ENCODE measurements at places on chromosomes 2 and 18.
A peak's percentile ranks its signal among the peaks of the same experiment; 100 is the strongest.

- DNase-seq: no peak
These were observed 54.9 kb upstream of the SLC5A7 start for GRCh38 chr2:107931412-107931811.

- DNase-seq: no peak
These were observed 31.3 kb downstream of the DARS1 start for GRCh38 chr2:135954020-135954601.

- DNase-seq: no peak
These were observed 237.9 kb downstream of the BABAM2 start for GRCh38 chr2:28128281-28128950.

GRCh38 chr18:45626330-45627203 lies 11.3 kb downstream of the SLC14A2 start:
- no peak for DNase-seq

GRCh38 chr2:191020742-191021381 lies 6.9 kb upstream of the STAT1 start:
- no peak for DNase-seq

DNA sequence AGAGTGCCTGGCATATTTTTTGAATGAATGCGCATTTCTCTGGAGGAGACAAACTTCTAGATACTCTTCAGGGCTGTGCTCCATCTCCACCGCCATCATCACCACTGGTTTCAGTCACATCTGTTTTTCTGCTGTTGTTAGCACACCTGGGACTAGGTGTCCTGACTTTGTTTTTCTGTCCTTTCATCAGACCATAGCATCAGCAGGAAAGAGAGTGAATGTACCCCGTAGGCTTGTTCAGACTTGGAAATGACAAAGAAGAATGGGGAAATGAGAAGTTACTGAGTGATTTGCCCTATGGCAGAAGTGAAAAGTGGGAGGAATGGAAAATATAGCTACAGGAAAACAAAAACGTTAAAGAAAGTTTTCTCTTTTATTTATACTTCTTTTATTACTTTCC lies 965.2 kb upstream of the FANCL start:
- no peak for DNase-seq

DNA sequence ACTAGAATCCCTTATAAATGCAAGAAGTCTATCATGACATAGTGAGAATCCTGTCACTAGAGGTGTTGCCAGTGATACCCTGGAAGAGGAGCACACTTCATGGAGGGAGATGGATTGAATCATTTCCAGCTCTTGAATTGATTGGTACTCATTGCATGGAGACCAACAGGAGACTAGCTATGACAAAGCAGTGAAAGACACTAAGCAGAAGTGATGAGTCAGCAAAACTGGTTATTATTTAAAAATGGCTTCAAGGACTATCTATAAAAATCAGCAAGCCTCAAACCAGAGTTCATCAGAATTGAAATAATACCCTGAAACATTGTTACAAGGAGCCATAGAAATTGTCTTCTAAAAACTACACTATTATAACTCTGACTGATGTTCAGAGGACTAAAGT lies 200.3 kb downstream of the PDE11A start:
- no peak for DNase-seq

- DNase-seq: no peak
These were observed 159.7 kb downstream of the MYCN start for GRCh38 chr2:16100006-16100405.

GRCh38 chr18:3121259-3121658 lies 98.5 kb downstream of the MYOM1 start:
- DNase-seq: no peak

GRCh38 chr2:236341721-236342120 lies 77.5 kb upstream of the ASB18 start:
- no peak for DNase-seq

- DNase-seq: no peak
These were observed 1487.0 kb downstream of the LRP1B start for GRCh38 chr2:140643761-140644187.

DNA sequence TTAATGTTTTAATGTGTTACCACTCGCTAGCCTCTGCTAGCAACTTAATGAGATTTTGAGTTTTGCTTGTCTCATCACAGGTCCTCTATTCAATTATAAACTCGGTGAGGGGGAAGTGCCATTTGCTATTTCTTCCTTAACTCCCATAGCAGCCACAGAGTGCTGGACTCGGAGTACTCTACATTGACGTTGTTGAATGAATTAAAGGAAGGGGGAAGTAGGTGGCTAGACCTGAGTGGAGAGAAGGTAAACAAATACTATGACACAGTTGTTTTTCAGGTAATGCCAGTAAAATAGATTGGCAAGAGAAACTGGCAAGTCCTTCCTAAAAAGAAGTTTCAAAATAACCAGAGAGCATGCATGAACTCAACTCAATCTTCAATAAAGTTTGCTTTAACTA lies 339.3 kb downstream of the HRH4 start:
- no peak for DNase-seq

DNA sequence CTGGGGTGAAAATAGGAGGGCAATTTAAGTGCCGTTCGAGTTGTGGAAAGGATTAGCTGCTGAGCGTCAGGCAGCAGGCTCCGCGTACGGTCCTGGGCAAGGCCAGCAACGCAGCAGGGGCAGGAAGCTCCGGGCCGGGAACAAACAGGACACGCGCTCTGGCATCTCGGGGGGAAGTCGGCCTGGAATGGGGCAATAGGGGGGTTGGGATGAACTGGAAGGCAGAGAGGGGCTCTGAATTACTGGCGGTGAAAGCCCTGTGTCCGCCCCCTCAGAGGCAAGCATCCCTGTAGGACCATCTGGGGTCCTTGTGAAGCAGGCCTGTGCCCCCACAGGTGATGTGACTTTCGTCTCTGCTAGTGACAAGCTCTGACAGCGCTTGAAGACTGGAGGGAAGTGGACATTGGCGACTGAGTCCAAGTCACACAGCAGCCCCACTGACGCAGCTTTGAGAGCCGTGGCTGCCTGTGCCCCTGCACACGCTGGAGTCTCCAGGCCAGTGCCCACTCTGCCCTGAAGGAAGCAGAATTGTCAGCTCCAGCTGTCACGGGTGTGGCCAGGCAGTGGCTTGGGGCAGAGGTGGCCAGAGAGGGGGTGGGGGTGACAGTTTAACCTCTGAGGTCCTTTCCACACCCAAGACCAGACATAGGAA lies 22.3 kb downstream of the GPR35 start:
- no peak for DNase-seq

GRCh38 chr2:29586919-29587318 lies 334.5 kb downstream of the ALK start:
- DNase-seq: no peak

DNA sequence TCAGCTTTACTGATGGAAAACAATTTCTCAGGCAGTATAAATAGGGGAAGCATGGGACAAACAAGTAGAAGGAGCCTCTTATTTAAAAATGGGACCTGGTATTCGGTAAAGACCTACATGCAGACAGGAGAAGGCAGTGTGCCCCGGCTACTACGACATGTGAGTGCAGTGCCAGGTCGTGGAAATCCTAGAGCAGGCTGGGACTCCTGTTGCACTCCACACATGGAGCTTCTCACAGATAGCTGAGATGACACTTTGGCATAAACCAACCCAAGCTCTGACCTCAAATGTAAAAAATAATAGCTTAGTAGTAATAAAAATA lies 885 bp upstream of the DSEL start:
- DNase-seq: peak; percentile 7

DNA sequence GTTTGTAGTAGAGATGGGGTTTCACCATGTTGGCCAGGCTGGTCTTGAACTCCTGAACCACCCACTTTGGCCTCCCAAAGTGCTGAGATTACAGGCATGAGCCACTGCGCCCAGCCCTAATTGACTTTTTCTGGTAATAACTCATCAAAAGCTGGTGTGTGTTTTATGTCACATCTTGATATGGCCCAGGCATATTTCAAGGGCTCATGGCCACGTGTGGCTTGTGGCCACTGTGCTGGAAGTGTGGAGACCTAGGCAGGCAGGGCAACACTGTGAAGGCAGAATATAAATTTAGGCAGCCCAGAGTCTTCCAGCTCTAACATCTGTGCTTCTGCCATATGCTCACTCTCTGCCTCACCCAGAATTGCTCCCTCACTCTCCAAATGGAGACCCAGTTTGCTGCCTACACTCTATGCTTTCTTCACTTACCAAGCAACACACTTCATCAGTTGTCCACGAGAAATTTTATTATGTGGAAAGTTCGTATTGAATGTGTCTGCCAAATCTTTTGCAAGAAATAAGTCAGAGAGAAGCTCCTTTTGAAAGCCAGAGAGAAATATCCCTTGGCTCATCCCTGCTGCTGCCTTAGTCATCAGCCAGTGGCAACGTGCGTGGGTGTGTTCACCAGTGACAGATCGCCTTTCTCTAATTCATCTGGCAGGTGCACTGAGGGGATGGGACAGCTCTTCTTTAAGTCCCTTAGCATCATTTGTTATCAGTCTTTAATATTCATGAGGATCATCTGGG lies 129.4 kb upstream of the CXCR4 start:
- DNase-seq: no peak

DNA sequence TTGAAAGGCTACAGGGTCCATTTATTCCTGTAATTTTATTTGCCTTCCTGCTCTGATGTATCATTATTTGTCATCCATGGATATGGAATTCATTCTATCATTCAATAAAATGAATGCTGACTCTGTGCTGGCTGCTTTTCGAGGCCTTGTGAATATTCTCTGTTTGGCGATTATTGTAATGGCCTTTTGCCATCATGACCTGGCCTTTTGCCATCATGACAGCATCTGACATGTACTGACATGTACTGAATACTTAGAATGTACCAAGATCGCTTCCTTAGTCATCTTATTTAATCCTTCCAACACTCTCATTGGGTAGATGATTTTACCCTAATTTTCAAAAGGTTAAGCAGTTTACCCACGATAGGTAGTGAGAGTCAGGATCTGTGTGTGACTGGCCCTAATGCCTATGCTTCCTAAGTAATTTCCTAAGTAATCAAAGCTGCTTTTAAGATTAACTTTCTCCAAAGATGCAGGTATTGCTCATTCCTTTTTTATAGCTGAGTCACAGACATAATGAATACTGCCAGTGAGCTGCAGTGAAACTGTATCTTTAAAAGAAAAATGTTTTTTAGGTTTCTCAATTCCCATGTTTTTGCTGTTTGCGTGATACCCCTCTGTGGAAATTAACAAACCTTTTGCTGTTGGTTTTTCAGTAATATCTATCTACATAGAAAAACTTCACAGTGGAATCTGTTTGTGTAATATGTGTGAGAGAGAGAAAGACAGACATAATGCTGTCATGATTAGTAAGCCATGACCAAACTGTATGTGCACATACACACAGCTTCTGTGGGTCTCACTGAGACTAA lies 127.8 kb downstream of the CERS6 start:
- no peak for DNase-seq

DNA sequence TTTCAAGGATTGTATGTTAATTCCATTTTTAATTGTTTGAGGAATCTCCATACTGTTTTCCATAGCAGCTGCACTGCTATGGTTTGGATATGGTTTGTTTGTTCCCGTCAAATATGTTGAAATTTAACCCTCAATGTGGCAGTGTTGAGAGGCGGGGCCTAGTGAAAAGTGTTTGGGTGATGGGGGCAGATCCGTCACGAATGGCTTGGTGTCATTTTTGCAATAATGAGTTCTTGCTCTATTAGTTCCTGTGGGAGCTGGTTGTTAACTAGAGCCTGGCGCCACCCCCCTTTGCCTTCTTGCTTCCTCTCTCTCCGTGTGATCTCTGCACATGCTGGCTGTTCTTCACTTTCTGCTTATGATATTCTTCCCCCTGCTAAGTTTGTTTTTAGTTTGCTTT lies 71.4 kb upstream of the LDLRAD4 start:
- DNase-seq: peak; percentile 31

GRCh38 chr2:170716851-170717598 lies 1.9 kb downstream of the SP5 start:
- no peak for DNase-seq

DNA sequence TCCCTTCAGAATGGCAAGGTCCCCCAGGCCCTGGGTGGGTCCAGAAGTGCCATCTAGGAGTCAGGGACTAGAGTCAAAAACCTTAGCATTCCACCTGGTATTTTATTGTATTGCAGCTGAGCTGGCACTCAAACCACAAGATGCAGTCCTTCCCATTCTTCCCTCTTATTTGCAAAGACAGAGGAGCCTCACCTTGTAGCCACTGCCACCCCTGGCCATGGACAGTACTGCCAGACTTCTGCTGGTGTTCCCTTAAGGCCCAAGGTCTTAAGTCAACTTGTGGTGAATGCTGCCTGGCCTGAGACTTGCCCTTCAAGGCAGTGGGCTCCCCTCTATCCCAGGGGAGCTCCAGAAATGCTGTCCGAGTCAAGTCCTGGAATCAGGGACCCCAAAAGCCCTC lies 6.9 kb downstream of the UGT1A10 start:
- no peak for DNase-seq

DNA sequence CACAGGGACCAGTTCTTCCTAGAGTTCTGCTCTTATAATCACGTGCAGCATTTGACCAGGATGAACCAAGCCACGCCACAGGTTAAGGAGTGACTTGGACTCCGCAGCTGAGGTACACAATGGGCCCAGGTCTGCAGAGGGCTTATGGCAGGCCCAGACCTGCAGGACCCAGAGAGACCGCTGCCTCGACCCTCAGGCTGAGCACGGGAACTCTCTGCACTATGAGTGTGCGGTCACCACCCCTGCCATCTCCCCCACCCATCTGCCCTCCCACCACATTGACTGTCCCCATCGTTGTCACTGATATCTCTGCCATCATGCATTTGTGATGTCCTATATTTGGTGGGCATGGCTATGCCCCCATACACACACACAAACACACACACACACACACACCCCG lies 45.7 kb upstream of the HPCAL1 start:
- DNase-seq: no peak

GRCh38 chr2:79960035-79960434 lies 344.5 kb downstream of the LRRTM1 start:
- DNase-seq: no peak

DNA sequence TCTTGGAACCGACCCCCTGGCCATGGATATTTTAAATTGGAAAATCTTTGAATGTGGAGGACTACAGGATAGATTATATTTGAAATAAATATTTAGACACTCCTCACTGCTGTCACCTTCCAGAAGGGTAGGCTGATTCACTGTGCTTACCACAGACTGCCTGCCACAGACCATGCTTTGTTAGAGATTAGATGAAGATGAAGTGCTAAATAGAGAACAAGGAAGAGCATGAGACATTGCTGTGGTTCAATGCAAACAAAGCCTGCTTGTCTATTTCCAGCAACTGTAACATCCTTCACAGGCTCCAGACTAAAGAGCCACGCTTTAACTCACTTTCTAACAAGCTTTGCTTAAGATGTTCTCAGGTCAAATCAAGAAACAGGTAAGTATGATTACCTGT lies 81.0 kb upstream of the TMEM17 start:
- no peak for DNase-seq

Measured in NCI-H2107 (cell line).